ENCODE measurements at places on chromosomes 2 and 18.
A peak's percentile ranks its signal among the peaks of the same experiment; 100 is the strongest.

DNA sequence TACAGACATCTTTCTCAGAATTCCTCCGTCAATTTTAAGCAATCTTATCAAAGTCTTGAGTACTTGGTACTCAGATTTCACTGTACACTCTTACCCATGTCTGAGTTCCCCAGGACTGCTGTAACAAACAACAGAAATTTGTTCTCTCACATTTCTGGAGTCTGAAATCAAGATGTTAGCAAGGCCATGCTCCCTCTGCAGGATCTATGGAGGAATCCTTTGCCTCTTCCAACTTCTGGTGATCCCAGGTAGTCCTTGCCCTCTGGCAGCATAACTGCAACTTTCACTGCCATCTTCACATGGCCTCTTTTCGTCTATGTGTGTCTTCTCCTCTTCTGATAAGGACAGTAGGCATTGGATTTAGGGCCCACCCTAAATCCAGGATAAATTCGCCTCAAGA, 17.1 kb upstream of the CACNB4 start:
- DNase-seq: no peak

GRCh38 chr2:177287814-177288213, 23.3 kb upstream of the NFE2L2 start:
- no peak for DNase-seq

- DNase-seq: no peak
Measured at GRCh38 chr2:236587861-236588815, 18.5 kb downstream of the ACKR3 start.

GRCh38 chr2:71833855-71834560, 313.7 kb downstream of the CYP26B1 start:
- no peak for DNase-seq

DNA sequence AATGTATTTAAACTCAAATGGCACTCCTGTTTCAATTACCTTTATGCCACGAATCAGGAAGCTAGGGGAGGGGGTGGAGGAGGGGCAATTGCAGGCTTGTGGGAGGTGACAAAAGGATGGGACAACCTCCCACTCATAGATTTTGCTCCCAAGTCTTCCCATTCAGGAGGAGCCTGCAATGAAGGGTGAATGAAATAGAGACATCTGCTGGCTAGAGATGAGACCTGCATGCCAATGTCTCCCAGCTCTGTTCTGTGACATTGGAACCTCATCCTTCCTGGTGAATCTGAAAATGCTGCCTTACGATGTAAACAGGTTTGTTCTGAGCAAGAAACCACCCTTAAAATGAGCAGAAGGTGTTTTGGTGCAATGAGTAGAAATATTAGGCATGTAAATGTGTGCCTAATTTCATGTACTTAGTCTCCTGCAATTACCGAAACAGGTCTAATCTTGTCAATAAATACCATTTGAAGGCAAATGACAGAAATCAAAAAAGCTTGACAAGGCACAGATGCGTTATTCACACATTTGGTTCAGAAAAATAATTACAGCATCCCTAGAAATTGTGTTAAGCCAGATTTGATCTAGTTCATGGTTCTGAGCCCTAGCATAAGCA, 2.7 kb upstream of the PID1 start:
- no peak for DNase-seq

GRCh38 chr18:10231220-10231619, 223.2 kb upstream of the APCDD1 start:
- no peak for DNase-seq

GRCh38 chr18:26309281-26309680, 83.0 kb downstream of the TAF4B start:
- DNase-seq: no peak

DNA sequence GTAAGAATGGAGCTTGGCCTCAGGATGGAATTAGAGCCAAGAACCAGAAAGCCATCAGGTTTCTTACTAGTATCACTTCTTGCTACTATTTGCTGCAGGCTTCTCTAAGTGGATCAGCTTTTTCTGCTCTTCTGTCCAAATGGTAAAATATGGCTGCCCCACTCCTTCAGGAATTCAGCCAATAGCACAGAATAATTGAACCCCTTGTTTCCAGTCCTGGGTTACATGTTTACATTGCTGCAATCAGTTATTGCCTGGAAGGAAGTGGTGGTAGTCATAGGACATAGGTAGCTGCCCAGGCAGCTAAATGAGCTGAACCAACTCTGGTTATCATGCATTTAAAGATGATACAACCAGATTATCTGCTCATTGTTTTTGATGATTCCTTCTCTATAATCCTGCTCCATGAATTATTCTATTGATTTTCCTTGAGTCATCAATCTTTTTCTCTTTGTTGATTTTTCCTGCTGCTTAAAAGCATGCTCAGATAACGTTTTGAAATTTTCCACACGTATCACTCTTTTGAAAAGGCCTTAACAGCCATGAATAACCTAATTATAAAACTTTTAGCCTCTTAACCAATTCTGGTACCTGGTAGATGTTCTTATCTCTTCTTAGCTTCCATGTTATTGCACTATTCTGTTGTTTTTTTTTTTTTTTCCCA, 12.6 kb downstream of the AGPS start:
- DNase-seq: no peak

DNA sequence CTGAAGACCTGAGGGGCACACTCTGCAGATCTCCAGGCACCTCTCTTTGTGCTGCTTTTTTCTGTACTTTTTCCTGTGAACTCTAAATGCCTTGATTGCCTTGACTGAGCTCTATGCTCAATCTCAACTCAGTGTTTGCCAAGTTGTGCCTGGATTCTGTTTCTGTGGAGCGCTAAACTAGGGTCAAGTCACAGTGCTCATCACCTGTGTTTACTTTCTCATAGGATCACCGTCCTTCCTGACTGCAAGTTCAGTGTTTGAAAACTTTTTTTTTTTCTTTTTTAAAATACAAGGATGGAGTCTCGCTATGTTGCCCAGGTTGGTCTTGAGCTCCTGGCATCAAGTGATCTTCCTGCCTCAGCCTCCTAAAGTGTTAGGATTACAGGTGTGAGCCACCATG, 62.6 kb downstream of the AGPS start:
- no peak for DNase-seq

GRCh38 chr2:105365206-105365605, 27.9 kb downstream of the C2orf49 start:
- DNase-seq: no peak

DNA sequence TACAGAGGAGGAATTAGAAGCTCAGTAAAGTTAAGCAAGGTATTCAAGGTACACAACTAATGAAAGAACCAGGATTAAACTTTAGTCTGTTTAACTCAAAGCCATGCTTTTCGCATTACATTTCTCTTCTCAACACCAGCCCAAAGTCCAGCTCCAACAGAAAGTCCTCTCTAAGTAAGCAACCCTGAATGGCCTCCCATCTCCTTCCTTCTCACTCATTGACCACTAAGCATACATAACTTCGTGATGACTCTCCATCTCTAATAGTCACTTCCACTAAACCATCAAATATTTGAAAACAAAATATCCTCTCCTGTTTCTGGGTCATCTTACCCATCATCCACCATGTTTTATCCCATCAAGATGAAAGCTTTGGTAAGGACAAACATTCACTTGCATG, 219.8 kb downstream of the RAD51AP2 start:
- DNase-seq: no peak

GRCh38 chr2:97645112-97645694, 659 bp upstream of the COX5B start:
- no peak for DNase-seq

- no peak for DNase-seq
Measured at GRCh38 chr2:35794796-35795450, 560.7 kb upstream of the CRIM1 start.

GRCh38 chr2:190781604-190782198, 98.9 kb upstream of the GLS start:
- DNase-seq: peak; percentile 18

DNA sequence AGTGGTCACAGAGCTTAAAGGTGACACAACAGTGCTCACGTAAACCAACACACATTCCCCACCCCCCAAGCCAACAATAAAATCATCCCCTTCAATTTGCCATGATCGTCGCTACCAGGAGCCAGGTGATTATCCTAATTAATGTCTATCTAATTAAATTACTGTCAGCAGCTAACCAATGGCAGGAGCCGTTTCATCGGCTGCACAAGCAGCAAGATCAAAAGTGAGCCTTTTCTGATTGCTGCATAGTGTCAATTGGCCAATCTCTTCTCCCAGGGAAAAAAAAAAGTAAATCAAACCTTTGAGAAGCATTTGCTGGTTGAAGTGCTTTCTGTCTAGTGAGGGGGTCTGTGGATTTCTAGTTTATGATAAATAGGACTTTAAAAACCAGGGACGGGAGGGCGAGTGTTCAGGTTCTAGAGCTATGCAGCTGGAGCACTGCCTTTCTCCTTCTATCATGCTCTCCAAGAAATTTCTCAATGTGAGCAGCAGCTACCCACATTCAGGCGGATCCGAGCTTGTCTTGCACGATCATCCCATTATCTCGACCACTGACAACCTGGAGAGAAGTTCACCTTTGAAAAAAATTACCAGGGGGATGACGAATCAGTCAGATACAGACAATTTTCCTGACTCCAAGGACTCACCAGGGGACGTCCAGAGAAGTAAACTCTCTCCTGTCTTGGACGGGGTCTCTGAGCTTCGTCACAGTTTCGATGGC, at the start of gene TBR1:
TSS of gene TBR1 (plus strand) at position 311 of the 721 bp plus-strand sequence. CDS start at position 425, 114 bp downstream.
- no peak for DNase-seq

GRCh38 chr2:188345426-188345825, 53.8 kb downstream of the GULP1 start:
- no peak for DNase-seq

DNA sequence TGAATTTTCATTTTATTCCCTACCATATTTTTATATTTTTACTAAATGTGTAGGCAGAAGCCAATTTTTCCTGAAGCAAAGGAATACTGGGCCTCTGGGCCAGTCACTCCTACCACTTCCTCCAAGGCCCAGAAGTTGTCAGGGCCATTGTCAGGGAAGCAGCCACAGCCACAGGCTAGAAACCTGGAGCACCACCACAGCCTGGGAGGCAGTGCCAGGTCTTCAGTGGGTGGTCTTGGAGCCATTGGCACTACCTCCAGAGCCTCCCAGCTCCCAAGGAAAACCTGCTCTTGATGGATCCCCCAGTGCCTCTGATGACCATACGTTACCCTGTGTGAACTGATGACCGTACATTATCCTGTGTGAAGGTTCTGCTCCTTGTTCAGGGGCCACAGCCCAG, 135.6 kb upstream of the SP5 start:
- DNase-seq: no peak

DNA sequence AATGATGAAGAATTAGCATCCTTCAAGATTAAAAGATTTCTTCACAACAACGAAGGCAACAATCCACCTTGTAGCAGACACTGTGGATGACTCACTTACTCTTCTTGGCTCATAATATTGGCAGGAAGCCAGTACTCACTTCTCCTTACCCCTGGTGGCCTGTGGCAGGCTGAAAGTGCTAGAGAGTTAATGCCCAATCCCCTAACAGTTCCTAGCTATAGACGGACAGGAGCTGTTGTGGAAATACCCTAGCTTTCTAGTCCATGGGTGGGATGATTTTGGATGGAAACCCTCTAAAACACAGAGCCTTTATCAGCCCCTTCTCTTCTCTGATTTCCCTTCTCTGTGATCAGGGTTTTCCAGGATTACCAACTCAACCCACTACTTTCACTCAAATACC, 128.6 kb upstream of the NYAP2 start:
- DNase-seq: no peak

GRCh38 chr2:187594801-187595200, 40.6 kb upstream of the TFPI start:
- no peak for DNase-seq

- DNase-seq: no peak
Measured at GRCh38 chr2:26573241-26573925, 67.8 kb downstream of the CIB4 start.

- DNase-seq: no peak
Measured at GRCh38 chr2:69177785-69178636, 165.0 kb downstream of the ANTXR1 start.

DNA sequence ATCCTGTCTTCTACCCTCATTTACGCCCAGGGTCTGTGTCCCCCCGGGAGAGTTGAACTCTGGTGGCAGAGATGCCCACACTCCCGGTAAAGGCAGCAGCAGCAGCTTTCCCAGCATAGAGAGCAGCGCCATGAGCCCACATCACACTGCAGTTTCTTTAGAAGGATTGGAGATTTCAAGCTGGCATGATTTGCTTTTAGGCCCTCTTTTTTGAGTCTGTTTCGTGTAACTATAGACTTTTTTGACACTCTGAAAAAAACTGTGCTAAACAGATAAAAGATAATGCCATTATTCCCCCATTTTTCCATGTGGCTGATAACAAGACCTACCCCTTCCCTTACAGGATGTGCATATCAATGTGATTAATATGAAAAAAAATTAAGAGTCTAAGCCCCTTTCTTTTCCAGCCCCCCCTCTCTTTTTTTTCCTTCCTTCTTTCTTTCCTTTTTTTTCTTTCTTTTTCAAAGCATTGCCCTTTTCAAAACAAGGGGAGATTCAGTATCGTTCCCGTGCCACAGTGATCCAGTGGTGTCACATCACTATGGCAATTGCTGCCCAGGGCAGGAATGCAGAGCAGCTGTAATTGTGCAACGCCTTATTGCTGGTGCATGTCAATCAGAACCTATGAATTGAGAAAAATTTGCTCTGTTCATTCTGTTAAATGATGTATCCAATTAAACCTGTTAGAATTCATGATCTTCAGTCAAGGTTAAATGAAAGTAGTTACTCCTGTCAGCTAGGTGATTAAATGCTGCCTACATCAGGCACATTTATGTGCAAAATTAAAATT, 104.5 kb downstream of the CDCA7 start:
- DNase-seq: no peak
